ENCODE measurements at places on chromosomes 5 and 9.

- DNase-seq = no peak
Observed at GRCh38 chr5:120999550-120999949, 535.5 kb downstream of the PRR16 start.

GRCh38 chr9:91913986-91914385, 36.0 kb downstream of the ROR2 start:
- no peak for DNase-seq

DNA sequence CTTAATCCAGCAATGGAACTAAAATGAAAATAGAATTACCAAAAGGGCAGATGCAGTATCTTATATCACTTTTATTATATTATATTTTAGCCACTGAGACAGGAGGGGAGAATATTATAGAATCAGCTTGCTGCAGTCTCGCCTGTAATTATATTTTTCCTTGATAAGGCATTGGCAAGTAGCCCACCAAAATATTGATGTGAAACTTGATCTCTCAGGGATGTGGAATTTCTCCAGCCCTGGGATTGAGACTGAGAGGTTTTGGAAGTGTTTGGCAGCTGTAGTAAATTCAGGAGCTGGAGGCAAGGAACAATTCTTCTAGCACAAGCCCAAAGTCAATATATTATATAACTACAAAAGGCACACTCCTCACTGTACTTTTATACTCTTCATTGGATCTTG, 142.1 kb upstream of the ADAMTSL1 start:
- no peak for DNase-seq

- no peak for DNase-seq
Observed at GRCh38 chr9:100027543-100027942, 71.3 kb downstream of the ERP44 start.

DNA sequence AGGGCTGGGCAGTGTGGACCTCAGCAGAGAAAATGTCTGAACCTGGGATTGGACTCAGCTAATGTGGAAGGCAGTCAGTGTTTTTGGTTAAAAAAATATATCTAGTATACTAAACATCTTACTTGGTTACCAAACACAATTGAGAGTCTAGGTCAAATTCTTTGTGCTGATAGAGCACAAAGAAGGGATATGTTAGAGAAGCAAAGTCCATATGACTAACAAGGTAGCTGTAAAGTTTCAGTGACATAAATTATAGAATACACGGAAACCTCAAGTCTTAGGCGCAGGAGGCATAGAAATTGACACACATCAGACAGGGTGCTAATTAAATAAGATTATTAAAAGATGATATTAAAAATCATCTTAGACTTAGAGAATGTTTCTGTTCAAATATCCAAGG, 718.3 kb downstream of the TLR4 start:
- DNase-seq = no peak

DNA sequence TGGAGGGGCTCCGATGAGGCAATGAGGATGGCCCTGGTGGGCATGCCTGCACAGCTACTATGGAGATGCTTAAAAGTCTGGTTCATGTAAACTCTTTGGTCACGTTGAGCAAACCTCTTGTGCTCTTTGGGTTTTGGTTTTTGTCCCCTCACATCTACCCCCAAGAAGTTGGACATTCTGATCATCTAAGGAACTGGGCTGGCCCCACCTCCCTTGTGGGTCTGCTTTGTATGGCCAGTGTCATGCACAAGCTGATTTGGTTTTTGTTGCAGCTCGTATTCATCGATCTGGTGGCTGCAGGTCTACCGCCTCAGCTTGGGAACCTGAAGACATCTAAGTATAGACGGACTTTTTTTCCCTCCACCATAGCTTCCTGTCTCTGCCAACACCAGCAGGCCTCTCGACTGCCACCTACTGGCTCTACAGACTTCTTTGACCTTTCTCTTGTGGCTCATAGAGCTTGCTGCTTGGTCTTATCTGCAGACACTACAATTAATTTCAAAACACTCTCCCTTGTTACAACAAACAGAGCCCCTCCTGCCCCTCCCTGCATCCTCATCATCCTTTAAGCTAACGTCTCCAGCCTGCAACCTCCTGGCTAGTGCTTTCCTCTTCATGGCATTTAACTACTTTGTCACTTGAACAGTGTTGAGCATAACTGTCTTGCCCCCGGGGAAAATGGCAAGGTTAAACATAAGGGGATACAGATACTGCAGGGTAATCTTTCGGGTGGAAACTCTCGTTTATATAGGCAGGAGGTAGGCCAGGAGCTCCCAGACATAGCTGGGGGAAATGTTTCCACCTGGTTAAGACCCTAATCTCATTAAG, 34.5 kb downstream of the TSTD2 start:
- DNase-seq = peak; percentile 77

DNA sequence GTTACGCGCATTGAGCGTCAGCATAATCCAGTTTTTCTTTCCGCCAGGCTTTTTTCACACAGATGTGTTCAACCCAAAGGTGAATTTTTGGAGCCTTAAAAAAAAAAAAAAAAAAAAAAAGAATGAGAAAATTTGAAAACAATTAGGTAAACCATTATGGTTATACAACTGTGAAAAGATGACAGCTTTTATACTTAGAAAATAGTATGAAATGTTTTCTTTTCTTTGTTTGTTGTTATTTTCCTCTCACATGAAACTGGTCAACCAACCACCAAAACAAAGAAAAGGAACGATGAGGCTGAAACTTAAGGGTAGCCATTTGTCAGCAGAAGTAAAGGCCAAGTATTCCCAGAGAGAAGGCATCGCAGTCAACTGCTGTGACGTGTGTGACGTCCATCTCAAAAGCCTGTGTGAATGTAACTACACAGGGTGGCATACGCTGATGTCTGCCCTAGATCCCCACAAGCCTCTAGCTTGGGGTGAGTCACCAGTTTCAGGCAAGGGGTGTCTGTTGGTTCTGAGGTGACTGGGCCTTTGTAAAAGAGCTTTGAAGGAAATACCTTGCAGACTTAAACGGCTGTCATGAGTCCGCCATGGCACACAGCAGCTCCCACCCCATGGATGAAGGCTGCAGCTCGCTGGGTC, 182.9 kb downstream of the AOPEP start:
- no peak for DNase-seq

DNA sequence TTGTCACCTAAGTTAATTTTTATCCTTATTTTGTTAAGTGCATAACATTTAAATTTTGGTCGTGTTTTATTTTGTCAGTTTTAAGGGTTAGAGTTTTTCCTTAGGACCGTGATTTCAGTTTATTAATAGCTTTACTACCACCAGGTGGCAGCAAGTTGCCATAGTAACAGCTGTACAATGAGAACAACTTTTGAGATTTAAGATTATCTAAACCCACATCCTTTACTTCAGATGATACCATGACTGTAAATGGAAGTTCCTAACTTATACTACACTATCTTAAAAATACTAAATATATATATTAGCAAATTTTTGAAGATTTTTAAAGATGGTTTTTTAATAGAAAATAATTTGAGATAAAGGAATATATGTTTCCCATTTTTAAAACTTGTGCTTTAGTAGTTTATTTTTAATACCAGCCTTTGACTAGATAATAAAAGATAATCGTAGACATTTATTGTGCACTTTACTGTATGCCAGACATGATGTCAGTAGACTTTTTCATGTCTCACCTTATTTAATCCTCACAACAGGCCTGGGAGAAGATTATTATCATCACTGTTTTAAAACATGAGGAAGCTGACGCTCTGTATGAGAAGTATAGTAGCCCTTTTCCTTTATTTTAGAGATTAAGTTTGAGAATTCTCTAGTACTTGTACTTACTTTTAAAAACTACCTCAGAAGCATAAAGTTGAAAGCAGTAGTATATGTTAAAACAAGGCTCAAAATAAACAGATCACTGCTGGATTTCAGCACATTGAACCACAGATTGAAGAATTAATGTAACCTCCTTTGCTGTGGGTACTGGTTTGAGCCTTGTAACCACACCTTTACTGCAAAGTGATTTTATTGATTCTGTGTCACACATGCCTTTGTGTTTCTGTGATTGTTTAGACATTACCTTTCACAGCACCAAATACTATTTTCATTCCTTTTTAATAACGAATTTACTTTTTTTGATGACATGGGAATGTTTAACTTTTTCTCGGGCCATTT, 27.5 kb downstream of the SREK1 start:
- peak; percentile 42 for DNase-seq

- DNase-seq = no peak
Observed at GRCh38 chr9:37624073-37624472, 26.7 kb upstream of the FRMPD1 start.
